ENCODE measurements at places on chromosomes 3 and 15.

DNA sequence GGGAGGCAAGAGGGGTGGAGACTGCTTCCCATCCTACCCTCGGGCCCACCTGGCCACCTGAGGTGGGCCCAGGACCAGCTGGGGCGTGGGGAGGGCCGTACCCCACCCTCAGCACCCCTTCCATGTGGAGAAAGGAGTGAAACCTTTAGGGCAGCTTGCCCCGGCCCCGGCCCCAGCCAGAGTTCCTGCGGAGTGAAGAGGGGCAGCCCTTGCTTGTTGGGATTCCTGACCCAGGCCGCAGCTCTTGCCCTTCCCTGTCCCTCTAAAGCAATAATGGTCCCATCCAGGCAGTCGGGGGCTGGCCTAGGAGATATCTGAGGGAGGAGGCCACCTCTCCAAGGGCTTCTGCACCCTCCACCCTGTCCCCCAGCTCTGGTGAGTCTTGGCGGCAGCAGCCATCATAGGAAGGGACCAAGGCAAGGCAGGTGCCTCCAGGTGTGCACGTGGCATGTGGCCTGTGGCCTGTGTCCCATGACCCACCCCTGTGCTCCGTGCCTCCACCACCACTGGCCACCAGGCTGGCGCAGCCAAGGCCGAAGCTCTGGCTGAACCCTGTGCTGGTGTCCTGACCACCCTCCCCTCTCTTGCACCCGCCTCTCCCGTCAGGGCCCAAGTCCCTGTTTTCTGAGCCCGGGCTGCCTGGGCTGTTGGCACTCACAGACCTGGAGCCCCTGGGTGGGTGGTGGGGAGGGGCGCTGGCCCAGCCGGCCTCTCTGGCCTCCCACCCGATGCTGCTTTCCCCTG is 2.2 kb upstream of the FES start:
- no peak for DNase-seq

DNA sequence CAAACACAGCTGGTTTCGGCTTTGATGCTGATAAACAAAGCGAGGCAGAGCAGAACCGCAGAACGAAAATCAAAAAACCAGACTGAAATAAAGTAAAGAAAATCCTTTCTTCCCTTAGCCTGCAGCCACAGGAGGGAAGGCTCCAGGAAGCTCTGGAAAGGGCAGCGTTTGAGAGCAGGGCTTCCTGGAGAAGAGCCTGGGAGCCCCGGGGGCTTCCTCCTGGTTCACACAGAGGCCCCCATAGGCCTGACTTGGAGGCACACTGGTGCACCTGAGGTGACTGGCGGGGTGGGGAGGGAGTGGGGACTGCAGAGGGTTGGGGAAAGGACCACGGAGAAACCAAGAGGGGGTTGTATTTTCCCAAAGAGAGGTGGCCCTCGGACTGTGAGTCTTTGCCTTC is 98.8 kb upstream of the WNT5A start:
- no peak for DNase-seq

- no peak for DNase-seq
These were observed 168.0 kb upstream of the FRMD4B start for GRCh38 chr3:69553888-69554287.

DNA sequence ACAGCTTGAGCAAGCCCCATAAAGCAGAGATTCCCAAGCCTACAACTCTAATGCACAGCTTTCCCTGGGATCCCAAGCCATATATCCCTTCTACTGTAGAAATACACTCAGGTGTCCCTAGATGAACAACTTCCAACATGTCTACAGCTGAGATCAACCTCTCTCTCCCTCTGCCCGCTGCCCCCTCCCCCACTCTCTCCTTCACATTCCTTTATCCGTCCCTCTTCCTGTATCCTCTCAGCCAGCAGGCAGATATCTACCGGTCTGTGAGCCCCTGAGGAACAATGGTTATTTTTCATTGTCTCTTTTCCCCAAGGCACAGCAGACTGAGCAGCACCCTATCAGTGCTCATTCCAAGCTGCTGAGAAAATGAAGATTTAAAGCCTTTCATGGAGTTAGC is 138.6 kb downstream of the SUCLG2 start:
- no peak for DNase-seq

DNA sequence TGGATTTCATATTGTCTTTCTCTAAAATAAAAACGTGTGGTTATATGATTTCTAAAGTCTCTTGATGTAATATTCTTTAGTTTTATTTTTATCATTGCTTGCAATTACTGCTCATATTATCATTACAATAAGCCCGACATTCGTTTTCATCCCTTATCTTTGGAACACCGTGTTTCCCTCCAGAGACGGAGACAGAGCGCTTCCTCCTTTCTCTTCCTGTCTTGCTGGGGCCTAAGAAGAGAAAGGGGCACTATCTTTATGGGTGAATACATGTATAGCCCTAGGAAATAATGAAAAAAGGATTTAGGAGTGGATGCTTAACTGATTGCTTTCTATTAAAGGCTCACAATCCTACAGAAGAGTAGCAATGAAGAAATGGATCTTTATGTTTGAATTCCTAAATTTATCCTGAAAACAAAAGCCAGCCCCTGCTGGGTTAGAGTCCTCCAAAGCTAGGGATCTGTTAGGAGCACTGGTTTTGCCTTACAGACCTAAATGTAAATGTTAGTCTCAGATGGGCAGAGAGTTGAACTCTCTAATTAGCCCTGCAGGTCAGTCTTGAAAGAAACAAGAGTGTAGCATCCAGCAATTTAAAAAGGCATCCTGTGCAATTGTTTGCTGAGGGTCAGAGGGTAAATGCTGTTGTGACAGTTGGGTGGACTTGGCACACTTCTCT is 145.1 kb downstream of the TP63 start:
- no peak for DNase-seq
